Right lung (tissue), 10 donors: ENCODE measurements at places on chromosomes 12 and 14. TPM values are rescaled to one million over a fixed set of nuclear protein-coding genes. Genes with fewer than 3 reads are reported as not detected.

DNA sequence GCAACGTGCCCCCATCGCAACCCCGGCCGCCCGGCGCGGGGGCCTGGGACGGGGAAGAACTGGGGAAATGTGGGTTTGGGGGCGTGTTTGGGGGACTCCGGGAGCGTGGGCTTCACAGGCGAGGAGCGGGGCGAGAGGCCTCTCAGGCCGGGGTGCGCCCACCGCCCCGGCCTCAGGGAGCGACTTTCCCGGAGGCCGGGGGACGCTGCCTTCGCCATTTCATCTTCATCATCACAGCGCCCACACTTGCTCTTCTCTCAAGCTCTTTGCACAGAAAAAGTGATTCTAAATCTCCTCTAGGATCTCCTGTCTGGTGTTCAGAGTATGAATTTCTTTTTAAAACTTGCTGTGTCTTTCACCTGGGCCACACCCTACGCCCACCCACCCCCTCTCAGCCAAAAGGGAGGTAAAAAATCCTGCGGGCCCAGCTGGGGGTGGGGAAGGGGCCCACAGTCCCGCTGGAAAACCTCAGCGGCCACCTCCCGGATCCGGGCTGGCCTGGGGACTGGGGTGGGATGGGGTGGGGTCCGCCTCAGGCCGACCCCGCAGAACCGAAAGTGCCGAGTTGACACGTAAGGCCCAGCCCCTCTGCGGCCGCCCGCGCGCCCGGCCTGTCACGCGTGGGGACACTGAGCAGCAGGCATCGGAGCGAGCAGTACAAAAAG is 7.4 kb downstream of the CDKN1B start:
- no peak for DNase-seq

GRCh38 chr14:96249029-96249428 is 7.0 kb upstream of the BDKRB1 start:
- no peak for DNase-seq

CEP170B gene
- 9.7 TPM for polyA plus RNA-seq

GRCh38 chr12:114409852-114410600 is 4.1 kb upstream of the TBX5 start:
- no peak for DNase-seq

ERBB3 gene
- 97.1 TPM for polyA plus RNA-seq

GRCh38 chr12:115042341-115042740 is 358.4 kb upstream of the TBX3 start:
- DNase-seq: no peak

ADAM21 gene
- 1.0 TPM for polyA plus RNA-seq

SLC6A13 gene
- polyA plus RNA-seq: 2.2 TPM

- no peak for DNase-seq
Measured at GRCh38 chr14:65356327-65356836, 56.1 kb upstream of the FUT8 start.

COX8C gene
- polyA plus RNA-seq: 0.46 TPM

GRCh38 chr12:74468401-74468800 is 69.2 kb upstream of the ATXN7L3B start:
- DNase-seq: no peak

- no peak for DNase-seq
Measured at GRCh38 chr14:61574514-61574807, 120.9 kb upstream of the HIF1A start.

MIPOL1 gene
- 14.2 TPM for polyA plus RNA-seq

- DNase-seq: no peak
Measured at GRCh38 chr12:60266381-60266852, 670.6 kb downstream of the SLC16A7 start.

DNA sequence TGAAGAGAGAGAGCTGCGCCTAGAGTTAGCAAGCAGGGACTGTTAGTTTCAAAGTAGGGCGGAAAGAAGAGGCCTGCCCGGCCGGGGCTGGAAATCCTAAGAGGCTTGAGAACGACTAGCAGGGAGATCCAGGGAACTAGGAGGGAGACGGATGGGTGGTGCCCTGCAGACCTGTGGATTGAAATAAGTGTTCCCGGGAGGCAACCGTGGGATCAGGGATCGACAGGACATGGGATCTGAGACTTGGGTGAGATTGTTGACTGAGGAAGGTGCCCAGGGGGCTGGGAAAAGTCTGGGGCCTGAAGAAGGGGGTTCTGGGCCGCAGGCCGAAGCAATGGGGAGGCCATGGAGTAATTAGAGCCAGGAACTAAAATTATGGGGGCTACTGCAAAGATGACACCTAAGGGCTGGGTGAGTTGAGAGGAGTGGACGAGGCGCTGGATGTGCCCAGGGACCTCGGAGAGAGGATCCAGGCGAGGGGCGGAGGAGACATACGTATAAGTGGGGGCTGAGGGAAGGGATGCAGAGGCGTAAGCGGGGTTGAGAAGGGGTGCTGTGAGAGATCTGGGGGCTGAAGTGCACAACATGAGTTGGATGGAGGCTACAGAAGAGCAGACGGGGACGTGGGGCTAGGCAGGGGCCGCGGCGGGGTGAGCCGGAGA is 635 bp downstream of the LTA4H start:
- DNase-seq: no peak

FAM90A1 gene
- 1.5 TPM for polyA plus RNA-seq

NKX2-1 gene
- 148 TPM for polyA plus RNA-seq

DNA sequence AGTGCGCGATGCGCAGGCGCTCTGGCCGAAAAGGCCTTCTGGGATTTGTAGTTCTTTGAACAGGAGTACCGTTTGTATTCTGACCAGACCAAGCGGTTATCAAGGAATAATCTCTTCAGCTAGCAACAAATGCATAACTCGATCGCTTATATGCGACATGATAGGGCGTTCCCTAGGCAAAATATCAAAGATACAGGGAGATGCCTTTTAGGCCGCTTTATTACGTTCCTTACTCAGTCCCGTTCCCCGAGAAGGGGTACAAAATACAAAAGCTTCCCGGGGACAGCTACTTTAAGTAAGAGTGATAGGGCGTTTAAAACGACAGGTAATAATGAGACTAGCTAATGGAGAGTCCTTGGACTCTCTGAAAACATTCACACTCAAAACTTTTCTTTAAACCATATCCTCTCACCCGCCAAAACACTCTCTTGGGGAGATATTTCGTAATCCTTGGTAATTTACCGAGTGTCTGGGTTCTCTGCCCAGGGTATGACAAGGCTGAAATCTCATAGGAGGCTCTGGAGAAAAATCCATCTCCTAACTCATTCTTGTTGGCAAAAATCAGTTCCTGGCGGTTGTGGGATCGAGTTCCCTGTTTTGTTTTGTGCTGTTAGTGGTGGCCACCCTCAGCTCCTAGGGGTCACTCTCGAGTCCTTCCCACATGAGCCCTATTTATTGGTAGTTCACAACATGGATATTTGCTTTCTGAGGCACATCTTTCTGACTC is 412 bp upstream of the SNW1 start:
- no peak for DNase-seq

DNA sequence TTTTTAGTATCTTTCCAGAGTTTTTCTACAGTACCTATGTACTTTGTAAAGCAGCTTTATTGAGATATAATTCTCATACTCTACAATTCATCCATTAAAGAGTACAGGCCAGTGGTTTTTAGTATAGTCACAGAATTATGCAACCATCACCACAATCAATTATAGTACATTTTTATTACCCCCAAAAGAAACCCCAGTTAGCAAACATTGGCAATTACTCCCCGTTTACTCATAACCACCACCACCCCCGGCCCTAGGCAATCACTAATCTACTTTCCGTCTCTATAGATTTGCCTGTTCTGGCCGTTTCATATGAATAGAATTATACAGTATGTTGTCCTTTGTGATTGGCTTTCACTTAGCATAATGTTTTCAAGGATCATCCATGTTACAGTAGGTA is 119.8 kb downstream of the KICS2 start:
- no peak for DNase-seq

DNA sequence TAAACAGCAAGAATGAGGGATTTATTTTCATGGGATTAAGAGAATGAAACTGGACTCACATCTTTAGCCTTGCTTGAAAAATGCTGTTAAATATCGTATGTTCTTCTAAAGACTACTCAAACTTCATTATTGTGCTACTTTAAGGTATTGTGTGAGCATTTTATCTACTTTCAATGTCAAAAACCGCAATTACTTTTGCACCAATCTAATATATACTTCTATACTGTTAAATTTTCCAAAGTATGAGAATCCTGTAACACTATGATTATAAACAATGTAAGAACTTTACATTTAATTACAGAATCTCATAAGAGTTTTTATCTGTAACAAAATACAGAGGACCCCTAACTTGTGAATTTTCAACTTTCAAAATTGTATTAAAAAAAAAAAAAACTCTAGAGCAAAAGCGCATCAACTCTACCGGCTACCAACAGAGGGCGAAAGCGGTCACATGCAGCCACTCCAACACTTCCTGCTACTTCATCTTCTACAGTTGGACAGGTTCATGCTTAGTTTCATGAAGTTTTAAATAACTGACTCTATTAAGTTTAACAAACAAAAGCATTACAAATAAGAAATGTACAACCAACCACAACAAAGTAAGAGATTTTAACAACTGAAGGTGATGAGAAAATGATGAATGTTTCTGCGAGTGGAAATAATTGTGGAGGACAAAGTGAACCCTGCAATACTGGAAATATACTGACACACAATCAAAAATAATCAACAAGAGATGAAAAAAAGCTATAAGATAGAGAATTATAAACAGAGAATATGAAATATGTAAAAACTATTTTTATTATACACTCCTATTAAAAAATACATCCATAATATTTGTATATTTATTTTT is 210.9 kb downstream of the MED13L start:
- no peak for DNase-seq

DNA sequence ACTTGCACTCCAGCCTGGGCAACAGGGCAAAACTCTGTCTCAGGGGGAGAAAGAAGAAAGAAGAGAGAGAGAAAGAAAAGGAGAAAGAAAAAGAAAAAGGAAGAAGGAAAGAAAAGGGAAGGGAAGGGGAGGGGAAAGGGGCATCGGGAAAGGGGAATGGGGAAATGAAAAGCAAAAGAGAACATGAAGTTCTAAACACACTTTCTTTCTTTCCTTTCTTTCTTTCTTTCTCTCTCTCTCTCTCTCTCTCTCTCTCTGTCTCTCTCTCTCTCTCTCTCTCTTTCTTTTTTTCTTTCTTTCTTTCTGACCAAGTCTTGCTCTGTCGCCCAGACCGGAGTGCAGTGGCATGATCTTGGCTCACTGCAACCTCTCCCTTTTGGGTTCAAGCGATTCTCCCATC is 76.9 kb downstream of the RPS6KA5 start:
- DNase-seq: no peak

DNA sequence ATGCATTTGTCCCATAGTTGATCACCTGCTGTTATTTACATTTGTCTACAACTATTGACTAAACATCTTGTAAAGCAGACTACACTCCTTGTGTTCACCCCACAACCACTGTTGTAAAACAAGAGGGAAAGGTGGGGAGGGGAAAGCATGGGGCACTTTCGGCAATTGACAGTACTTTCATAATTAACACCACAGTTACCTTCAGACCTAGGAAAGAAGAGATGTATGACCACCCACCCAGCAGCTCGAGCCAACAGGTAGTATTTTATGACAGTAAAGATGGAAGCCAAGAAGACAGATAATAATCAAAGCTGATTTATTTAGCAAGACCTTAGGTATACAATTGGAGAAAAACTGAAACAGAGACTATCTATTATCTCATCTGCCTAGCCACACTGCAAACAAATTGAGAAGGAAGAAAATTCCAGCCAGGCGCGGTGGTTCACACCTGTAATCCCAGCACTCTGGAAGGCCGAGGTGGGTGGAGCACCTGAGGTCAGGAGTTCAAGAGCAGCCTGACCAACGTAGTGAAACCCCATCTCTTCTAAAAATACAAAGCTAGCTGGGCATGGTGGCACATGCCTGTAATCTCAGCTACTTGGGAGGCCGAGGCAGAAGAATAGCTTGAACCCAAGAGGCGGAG is 11.2 kb downstream of the HECTD4 start:
- DNase-seq: no peak

DNA sequence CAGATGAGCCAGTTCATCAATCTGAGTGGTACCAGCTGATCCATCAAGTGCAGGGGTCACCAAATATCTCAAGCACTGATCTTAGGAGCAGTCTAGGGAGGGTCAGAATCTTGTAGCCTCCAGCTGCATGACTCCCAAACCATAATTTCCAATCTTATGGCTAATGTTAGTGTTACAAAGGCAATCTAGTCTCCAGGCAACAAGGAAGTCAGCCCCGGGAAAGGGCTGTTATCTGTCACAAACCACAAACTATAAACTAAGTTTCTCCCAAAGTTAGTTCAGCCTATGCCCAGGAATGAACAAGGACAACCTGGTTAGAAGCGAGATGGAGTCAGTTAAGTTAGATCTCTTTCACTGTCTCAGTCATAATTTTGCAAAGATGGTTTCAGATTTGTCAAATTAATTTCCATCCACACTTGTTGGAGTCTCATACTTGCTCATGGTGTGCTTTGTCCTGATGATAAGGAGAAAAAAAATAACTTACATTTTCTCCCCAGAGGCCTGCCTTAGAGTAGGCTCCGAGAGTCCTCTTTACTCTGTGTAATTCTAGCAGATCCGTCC is 3.9 kb upstream of the ABHD4 start:
- DNase-seq: no peak

DNA sequence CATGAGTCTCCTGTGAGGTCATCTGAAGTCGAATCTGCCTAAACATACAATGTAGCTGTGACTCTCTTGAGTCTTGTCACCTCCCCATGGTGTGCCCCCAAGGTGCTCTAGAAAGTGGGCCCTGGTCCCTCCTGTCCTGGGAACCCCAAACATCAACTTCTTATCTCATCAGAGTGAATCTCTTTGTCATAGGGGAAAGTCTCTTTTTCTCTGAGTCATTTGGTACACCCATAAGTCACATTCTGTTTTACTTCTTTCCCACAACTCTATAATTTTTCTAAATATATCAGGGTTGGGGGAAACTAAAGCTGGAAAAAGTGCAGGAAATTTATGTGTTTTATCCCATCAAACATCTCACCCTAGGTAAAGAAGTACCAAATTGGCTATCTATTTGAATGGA is 12.9 kb downstream of the SDR9C7 start:
- no peak for DNase-seq

- peak; percentile 45 for DNase-seq
Measured at GRCh38 chr12:70197345-70197744, 45.9 kb upstream of the CNOT2 start.

- DNase-seq: no peak
Measured at GRCh38 chr14:102348376-102348775, 14.3 kb downstream of the CINP start.

GRCh38 chr12:22866406-22866805 is 241.4 kb downstream of the ETNK1 start:
- no peak for DNase-seq

TXNDC16 gene
- 10.7 TPM for polyA plus RNA-seq

TAPBPL gene
- polyA plus RNA-seq: 26.9 TPM

DNA sequence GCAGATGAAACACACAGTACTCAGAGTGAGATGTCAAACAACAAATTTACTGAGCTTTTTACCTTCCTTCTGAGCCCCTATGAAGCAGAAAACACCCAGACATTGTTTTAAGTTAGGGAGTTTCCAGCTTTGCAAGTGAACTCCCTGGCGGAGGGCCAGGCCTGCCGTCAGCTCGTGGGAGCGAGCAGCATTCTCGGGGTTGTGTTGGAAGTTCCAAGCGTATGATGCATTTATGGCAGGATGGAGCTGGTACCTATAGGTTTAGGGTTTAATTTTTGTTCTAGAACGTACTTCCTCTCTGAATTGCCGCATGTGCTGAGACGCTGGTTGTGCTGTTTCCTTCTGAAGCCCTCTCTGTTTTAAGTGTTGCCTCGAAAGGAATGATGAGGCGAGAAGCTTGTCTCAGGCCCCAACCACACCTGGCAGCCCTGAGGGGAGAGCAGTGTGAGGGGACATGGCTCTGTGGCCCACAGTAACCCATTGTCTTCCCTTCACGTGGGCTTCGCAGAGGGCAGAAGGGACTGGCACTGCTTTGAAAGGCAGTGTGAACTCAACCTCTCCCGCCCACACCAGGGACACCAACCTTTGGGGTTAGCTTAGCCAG is 76.6 kb downstream of the SSPN start:
- peak; percentile 62 for DNase-seq
